ENCODE measurements at places on chromosomes 11 and 22.

DNA sequence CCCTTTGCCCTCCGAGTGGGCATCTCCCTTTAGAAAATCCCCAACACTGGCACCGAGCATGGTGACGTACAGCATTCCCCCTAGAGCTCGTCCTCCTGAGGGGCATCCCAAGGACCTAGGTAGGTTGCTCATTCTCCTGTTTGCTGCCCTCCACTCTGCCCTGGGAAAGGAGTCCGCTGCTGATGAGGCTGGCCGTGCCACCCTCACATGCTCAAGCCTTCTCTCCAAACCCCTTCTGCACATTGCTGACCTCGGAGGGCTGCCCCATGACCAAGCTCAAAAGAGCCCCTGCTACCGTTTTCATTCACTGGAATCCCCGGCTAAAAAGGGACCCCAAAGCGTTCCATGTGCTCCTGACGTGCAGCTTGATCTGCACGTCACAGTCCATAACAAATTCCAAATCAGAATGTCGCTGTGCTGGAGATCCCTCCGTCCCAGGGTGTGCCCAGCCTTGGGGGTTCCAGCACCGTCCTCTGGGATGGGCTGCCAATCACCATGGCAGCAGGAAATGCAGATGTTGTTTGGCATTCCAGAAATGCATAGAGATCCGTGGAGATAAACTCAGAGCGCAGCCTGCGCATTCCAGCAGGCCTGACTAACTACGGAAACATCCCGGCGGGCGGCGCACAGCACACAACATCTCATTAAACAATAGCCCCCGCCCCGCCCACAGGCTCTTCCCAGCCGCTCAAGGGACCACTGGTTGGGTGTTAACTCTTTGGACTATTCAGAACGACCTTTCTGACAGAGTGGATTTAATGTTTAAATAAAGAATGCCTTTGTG is 26.3 kb upstream of the GNB1L start:
- DNase-seq, result peak; percentile 68

DNA sequence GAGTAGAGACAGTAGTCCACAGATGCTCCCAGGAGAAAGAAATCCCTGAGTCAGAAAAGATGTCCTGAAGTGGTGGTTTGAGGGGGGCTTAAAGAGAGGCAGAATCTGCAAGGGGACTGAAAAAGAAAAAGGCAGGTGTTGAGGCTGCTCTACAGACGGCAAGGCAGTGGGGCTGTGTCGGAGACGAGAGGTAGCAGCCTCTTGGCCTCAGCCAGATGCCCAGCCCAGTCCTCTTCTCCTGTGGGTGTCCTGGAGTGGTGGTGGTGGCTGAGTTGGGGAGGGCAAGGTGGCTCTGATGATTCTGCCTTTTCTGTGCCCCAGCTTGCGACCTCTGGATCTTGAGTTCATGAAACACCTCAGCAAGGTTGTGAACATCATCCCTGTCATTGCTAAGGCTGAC is 9.3 kb upstream of the WBP2NL start:
- no peak for DNase-seq

DNA sequence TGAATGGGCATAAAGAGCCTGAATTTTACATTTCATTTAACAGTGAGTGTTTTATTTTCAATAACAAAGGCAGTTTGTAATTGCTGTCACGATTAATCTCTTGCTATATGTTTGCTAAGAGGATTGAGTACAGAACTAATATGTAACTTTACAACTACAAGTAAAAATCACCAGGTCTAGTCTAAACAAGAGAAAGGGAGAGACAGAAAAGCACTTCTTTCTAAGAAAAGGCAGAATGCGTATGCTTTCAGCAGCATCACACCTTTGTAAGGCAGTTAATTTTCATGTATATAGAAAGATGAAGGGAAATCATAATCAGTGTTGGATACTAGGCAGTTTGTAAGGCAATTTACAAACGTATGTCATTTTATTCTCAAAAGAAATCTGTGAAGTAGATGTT is 169.8 kb downstream of the NELL1 start:
- no peak for DNase-seq

- DNase-seq, result no peak
Observed at GRCh38 chr11:105220121-105220520, 80.6 kb upstream of the CARD18 start.

- DNase-seq, result no peak
Observed at GRCh38 chr22:38718414-38718813, 12.7 kb downstream of the GTPBP1 start.

GRCh38 chr11:124108156-124108555 is 7.1 kb upstream of the VWA5A start:
- DNase-seq, result no peak

DNA sequence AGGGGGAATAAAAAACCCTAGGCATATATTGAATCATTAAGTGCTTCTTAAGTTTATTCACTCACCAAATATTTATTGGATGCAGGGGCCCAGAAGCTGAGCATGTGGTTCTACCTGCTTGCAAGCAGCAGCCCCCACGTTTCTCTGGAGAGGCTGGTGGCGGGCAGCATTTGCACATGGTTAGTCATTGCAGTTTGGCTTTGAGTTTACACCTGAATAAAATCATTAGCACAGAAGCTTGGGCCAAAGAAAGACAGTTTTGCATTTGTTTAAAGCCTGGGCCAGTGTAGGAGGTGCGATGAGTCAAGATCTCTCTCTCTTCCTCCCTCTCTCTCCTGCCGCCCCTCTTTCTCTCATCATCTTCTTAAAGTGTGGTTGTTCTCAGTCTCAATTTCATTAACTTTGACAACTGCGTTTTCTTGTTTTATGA is 72.6 kb downstream of the C22orf31 start:
- no peak for DNase-seq

GRCh38 chr22:27990879-27991278 is 71.8 kb upstream of the PITPNB start:
- DNase-seq, result no peak

DNA sequence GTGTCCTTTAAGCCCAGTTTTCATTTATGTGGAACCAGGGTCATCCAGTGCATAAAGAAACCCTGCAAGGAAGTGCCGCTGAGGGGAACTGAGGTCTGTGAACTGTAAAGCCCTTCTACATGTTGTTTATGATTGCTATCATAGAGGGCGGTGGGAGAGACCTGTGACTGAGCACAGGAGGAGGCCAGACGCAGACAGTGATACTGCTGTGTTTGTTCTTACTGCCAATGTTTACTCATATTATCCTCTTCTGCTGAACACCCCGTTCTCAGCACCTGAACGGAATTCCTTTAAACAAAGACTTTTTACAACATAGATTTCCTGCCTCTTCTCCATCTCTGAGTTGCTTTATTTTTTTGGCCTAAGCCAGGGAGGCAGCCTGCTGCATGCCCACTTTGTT is 967 bp upstream of the GALNT18 start:
- no peak for DNase-seq

DNA sequence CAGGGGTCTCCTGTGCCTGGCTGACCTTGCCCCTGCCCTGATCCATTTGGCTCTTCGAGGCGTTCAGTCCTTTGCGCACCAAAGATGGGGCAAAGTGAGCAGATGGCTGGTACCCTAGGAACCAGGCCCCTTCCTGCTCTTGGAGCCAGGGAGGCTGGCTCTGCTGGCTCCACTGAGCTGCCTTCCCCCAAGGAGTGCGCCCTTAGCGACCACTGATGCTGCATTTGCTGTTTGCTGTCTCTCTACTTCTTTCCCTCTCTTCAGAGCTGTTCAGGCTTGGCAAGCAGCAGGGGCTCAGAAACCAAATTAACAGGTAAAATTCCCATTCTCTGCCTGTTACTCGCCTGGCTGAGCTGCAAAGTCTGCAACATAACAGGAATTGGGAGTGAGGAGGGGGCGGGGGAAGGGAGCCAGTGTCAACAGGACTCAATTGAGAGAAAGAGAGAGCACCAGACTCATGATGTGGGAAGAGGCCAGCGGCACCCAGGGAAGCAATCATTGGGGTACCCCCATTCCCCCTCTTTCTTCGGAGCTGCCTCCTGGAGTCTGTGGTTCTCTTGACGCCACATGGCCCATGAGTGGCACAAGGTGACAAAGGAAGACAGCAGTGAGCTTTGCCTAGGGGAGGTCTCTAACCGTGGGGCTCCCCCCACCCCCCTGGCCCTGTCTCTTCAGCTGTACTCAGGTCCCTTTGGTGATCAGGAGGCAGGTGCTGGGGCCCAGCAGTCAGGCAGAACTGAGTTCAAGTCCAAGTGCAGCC is 102.3 kb downstream of the TP53I11 start:
- no peak for DNase-seq

DNA sequence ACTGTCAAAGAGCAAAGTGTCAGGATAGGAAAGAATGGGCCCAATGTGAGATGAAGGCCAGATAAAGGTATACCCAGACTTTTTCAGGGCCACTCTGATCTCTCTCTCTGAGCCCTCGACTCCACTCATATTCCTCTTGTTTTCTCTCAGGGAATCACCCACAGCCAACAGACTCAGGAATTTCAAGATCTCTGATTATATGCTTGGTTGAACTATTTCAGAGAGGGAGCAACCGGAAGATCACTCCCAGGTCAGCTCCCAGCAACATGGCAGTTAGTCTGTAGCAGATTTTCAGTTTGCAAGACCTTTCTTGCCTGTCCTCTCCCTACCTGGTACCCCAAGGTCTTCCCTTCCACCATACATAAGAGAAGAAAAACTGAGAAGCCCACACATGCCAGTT is 102.5 kb downstream of the C11orf58 start:
- no peak for DNase-seq

DNA sequence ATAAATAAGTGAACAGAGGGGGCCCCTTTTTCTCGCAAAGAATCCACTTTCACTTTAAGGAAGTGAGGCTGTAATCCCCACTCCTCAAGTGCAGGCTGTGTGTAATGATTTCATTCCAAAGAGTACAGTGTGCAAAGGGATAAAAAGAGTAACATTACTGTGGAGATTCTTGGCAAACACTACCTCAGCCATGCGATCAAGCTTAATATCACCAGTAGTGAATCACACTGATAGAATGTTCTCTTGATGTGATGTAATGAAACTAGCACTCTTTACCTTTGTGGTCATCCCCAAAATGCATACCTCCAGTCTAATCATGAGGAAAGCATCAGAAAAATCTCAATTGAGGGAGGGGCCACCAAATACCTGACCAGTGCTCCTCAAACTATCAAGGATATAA is 246.1 kb upstream of the CHORDC1 start:
- no peak for DNase-seq

GRCh38 chr11:113546757-113547507 is 71.7 kb upstream of the DRD2 start:
- DNase-seq, result no peak

- DNase-seq, result no peak
Observed at GRCh38 chr22:47371263-47372090, 609.0 kb downstream of the TBC1D22A start.

DNA sequence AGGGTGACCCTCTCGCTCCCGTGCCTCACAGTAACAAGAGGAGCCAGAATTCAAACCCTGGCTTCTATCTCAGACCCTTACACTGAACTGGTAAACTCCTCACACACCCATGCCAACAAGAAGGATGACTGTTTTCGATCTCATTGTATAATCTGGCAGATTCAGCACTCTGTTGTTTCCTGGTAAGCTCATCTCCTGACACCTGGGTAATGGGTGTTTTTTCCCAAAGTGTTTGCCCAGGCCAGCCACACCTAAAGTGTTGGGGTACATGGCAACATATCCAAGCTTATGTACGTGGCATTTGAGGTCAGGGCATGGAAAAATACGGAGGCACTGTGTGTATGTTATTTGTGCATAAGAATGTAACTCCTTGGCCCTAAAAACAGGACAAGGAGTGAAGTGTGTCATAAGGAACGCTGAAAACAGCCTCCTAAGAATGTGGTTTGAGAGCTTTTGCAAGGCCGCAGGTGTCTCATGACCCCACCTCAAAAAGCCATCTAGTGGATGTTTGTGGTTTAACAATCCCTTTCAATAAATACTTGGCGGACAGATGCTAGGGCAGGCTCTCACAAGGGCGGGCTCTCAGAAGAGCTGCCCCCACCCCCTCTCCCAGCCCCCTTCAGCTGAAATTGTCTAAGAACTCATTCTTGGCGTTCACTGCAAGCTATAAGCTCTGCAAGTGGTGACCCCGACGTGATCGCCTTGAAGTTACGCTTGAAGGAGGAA is at the start of gene MS4A15:
Gene MS4A15 (plus strand): TSS at position 561 of the 726 bp plus-strand sequence. CDS start 6,867 bp downstream, outside the sequence.
- DNase-seq, result no peak

DNA sequence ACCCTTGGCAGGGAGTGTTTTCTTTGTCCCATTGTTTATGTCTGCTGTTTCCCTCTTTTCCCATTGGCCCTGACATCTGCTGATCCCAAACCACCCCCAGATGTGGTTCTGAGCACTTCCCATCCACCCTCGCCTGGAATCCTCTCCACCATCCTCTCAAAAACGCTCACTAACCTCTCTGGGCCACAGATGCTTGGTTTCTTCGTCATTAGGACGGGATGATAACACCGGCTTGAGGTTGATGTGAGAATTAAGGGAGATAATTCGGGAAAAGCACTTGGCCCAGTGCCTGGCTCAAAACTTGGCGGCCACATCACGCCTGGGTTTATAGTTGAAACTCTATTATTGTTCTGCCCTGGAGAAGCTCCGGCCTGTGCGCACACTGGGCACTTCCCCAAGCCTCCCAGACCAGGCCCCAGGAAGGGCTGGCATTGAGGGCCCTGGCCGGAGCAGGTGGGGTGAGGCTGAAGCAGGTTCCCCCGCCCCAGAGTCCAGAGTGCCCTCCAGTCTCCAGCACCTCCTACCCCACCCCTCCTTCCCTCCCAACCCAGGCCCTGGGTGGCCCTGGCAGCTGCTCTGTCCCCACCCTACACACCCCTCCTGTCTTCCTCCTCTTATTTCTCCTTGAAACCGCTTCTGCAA is 63.7 kb downstream of the CYTH4 start:
- peak; percentile 67 for DNase-seq

GRCh38 chr11:34727228-34727737 is 106.4 kb downstream of the EHF start:
- no peak for DNase-seq

DNA sequence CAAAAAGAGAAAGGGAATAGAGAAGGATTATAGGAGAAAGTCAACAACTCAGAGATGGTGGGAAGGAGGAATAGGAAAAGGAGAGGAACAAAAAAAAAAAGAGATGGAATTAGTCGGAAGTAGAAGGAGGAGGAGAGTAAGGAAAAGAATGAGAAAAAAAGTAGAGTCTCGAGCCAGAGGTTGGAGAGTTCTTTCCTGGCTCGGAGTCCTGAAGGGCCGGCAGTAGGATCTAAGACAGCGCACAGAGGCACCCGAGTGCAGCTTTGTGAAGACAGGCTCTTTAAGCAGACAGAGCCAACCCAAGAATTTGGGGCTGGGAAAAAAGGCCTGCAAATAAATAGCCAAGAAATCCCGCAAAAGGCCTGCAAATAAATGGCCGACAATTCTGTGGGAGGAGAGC is 170.4 kb upstream of the CCDC90B start:
- DNase-seq, result no peak

GRCh38 chr22:40653361-40653760 is 16.8 kb upstream of the MRTFA start:
- no peak for DNase-seq

GRCh38 chr22:23677701-23677995 is 13.2 kb upstream of the RGL4 start:
- DNase-seq, result no peak

GRCh38 chr11:111996129-111996528 is 29.1 kb upstream of the DLAT start:
- no peak for DNase-seq

- DNase-seq, result no peak
Observed at GRCh38 chr22:43151251-43152002, at the start of gene TSPO. TSPO (plus strand) TSS chr22:43151559; CDS start chr22:43159239, 7,680 bp downstream.
